Activated T-cell treated with anti-CD3 and anti-CD28 coated beads for 1 hour (primary cell): ENCODE measurements at places on chromosomes 16 and 17.
A peak's percentile ranks its signal among the peaks of the same experiment; 100 is the strongest.

- DNase-seq = no peak
Observed at GRCh38 chr17:81706757-81707624, 3.8 kb downstream of the MRPL12 start.

DNA sequence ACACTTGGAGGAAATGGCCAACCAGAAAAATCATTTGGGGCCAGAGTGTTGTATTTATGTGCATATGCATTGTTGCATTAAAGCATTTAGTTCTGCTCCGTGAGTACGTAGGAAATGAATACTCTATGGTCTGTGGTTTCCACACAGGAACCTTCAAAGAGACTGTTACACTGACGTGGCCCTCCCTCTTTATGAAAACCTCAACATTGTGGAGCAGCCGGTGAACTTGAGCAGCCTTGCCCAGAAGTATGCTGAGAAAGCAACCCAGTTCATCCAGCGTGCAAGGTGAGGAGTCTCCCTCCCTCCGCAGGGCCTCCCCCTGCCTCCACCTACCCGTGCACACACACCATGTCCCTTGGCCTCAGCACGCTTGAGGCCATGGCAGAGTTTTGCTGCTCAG is 65.2 kb downstream of the ARSG start:
- peak; percentile 39 for DNase-seq

- DNase-seq = no peak
Observed at GRCh38 chr16:6573577-6573976, 759.1 kb upstream of the RBFOX1 start.

DNA sequence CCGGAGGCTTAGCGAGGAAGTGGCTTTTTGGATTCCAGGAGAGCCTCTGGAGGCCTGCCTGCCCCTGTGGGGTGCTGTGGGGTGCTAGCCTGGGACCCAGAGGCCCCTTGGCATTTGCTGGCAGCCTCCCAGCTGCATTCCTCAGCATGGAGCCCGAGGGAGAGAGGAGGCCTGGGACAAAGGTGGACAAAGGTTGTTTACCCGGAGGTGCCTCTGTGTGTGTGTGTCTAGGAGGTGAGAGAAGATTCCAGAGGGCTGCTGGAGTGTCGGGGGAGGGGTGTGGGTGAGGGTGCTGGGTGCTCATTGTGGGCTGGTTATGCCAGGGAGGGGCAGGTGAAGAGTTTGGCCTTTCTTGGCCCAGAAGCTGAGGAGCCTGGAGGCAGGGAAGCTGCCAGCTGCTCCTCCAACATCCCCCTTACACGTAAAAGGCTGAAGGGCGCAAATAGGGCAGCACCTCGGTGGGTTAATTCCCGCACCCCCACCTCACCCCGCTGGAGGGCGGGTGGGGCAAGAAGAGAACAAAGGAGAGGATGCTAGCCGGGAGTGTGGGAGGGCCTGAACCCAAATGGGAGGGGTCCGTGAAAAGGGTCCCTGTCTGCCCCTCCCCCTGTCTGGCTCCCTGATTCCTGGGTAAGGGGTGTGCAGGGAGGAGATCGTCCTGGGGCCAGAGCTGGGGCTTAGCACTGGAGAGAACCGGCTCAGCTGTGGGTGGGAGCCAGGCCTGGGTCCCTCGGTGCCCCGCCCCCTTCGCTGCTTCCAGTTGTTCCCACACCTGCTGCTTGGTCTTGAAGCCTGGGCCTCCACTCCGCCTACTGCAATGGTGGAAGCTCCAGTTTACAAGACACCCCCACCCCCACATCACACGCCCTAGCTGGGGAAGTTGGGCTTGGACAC is 9.9 kb downstream of the HEXIM2 start:
- DNase-seq = no peak

DNA sequence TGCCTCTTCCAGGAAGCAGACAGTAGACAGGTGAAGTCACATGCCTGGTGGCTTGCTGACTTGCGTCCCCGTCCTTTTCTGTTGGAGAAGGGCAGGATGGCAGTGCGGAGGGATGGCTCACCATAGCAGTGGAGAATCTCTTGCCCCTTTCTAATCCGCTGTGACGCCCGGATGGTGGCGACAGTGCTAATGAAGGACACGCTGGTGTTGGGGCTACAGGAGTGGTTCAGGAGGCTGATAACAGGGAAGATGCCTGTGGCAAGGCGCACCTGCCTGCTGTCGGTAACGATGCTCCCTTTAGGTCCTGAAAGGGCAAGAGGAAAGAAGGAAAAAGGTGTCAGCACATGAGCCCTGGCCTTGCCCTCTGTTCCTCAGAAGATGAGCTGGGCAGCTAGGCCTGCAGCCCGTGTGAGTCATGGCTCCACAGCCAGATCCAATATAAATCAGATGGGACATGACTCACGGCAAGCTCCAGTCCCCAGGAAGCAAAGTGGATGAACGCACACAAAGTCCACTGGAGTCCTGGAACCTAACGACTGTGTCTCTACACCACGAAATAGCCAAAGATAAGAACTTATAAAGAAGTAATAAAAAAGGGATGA is 25.5 kb downstream of the SERPINF1 start:
- DNase-seq = no peak

DNA sequence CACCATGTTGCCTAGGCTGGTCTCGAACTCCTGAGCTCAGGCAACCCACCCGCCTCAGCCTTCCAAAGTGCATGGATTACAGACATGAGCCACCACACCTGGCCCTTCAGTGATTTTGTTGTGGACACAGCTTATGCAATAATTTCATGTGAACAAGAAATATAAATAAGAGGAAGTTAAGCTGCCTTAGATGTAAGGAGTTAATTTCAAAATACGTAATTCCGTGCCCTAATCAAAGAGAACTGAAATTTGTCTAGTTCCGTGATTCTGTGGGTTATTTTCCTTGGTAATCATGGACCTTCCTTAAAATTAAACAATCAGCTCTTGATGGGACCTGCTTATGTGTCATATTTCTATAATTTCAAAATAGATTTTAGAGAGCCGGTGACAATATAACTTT is 11.9 kb downstream of the TVP23A start:
- no peak for DNase-seq

DNA sequence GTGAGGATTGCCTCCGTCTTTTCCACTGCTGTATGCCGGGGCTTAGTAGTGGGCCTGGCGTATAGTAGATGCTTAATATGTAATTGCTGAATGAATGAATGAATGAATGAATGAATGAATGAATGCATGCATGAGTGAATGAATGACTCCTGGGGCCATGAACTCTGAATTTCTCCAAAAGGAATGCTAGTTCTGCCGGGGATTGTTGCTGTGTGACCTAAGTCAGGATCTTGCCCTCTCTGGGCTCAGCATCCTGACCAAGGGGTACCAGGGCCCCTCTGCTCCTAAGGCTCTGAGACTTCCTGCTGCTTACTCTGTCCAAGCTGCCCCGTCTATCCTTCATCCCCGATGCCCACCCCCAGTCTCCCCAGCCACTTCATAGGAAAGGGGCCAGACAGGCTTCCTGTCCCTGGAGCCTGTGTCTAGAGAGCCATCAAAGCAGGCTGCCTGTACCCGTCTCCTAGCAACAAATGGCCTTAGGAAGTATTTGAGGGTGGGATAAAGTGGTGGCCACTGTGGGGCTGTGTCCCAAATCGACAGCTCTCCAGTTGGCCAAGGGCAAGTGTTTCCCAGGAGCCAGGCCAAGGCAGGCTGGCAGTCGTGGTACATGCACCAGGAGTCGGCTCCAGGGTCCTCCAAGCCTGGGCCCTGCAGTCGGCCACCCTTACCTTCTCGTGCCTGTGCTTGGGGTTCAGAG is 11.6 kb upstream of the MPRIP start:
- no peak for DNase-seq

GRCh38 chr16:49521734-49522325 is 148.2 kb downstream of the C16orf78 start:
- no peak for DNase-seq

DNA sequence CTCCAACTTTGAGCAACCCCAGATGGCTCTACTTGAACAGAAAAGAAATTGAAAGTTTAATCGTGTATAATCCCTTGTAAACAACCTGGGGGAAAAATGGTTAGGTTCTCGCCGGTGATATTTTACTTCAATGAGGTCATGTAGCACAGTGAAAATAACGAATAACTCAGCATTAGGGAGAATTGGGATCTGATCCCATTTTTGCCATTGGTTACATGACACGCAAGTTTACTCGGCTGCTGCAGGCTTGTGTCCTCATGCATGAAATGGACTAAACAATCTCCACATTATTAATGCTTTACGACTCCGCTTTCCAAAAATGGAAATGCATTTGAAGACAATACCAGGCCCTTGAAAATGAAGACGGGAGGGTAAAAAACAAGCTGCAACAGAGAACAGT is 45.5 kb upstream of the LRRC37A3 start:
- DNase-seq = no peak

DNA sequence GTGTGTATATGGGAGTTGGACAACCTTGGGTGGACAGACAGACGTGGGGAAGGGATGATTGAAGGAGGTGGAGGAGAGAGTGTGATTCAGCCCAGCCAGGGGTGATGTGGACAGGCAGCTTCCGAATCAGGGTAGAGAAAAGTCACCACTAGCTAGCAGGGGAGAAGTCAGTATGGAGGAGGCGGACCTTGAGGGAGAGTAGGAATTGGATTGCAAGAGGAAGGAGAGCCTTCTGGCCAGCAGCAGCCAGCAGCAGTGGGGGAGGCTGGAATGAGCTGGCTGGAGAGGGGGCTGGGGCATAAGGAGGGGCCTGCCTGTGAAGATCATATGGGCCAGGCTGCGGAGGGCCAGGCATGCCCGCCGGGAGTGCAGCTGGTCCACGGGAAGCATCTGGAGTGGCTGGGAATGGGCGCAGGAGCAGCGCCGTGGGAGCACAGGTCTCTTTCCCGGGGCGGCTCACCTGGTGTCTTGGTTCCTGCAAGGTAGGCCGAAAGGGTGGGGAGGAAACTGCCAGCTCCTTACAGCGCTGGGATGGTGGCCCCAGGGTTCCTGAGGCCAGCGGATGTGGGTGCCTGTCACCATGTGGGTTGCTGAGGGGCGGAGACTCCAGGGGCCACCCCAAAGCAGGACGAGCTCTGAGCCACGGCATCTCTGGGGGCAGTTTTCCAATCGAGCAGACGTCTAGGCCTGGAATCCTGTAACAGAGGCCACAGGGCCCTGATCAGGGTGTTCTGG is 235.3 kb downstream of the SEC14L1 start:
- DNase-seq = peak; percentile 58

DNA sequence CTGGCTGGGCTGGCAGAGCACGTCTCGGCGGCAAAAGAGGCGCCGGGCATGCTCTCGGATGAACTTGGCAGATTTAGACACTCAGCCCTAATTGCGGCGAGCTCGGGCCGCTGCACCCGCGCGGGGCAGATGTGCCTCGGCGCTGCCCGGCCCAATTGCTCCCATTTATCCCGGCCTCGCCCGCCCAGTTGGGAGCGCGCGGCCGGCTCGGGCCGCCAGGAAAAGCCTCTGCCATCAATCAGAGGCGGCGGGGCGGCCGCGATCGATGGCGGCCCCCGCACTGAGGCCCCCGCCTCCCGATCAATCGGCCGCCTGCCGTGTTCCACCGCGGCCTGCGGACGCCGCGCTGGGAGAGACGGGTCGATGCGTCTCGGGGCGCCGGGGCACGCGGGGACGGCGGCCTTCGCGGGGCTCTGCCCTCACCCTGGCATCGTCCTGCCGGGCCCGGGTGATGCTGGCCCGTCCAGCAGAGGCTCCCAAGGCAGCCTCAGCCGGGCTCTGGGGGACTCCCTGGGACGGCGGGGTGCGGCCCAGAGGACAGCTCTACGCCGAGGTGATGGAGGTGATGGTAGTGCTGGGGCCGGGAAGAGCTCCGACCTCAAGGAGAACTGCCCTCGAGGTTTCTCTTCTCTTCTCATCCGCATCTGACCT is 200.9 kb upstream of the N4BP1 start:
- DNase-seq = no peak

GRCh38 chr16:78878570-78878969 is 722.0 kb downstream of the MAF start:
- DNase-seq = no peak

GRCh38 chr17:5695480-5695879 is 111.2 kb upstream of the NLRP1 start:
- DNase-seq = no peak

- peak; percentile 87 for DNase-seq
Observed at GRCh38 chr17:4899341-4900230, at the start of gene C17orf107. C17orf107 (plus strand) TSS chr17:4899536; CDS start chr17:4899763, 227 bp downstream.

GRCh38 chr16:68665501-68665900 is 20.4 kb downstream of the CDH3 start:
- DNase-seq = no peak

- DNase-seq = no peak
Observed at GRCh38 chr16:1642753-1643152, 30.6 kb downstream of the CRAMP1 start.

- DNase-seq = no peak
Observed at GRCh38 chr17:1123921-1124715, 55.7 kb downstream of the ABR start.

- DNase-seq = peak; percentile 5
Observed at GRCh38 chr17:20944014-20944865, 98.6 kb downstream of the USP22 start.

- no peak for DNase-seq
Observed at GRCh38 chr16:26569793-26570192, 496.9 kb upstream of the C16orf82 start.

DNA sequence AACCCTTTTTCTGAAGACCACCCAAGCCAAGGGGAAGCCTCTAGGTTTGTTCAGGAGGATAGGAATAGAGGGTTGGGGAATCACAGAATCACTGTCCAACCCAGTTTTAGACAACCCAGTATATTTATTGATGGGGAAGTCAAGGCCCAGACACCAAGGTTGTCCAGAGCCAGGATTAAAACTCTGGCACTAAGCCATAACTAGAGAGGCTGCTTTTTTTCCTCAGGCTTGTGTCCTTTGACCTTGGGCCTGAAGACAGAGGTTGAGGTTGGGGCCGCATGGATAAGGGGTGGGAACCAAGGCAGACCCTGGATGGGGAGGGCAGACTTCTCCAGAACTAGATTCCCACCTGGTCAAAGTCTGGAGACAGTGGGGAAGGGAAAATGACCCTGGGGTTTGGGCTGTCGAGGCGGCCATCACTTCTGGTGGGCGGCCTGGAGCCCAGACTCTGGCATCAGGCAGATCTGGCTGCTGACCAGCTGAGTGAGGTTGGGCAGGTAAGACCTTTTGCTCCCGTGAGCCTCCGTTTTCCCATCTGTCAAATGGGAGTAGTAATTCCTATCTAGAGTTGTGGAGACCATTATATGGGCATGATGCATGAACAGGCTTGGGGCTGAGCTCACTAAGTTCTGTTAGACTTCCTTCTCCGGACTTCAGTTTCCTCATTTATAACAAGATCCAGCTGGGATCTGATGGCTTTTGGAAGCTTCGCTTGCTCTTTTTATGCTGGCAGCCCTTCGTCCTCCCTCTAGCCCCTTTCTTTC is 17.9 kb downstream of the IGFBP4 start:
- no peak for DNase-seq
